Fibroblast of gingiva (primary cell): ENCODE measurements at places on chromosomes 1 and 21.
A peak's percentile ranks its signal among the peaks of the same experiment; 100 is the strongest.

GRCh38 chr21:26686278-26686677 is 113.2 kb upstream of the CYYR1 start:
- no peak for DNase-seq

DNA sequence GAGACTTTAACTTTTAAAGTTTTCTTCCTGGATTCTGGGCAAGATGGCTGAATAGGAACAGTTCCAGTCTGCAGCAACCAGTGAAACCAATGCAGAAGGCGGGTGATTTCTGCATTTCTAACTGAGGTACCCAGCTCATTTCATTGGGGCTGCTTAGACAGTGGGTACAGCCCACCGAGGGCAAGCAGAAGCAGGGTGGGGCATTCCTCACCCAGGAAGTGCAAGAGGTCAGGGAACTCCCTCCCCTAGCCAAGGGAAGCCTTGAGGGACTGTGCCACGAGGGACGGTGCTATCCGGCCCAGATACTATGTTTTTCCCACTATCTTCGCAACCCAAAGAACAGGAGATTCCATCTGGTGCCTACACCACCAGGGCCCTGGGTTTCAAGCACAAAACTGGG is 121.0 kb downstream of the VAV3 start:
- no peak for DNase-seq

DNA sequence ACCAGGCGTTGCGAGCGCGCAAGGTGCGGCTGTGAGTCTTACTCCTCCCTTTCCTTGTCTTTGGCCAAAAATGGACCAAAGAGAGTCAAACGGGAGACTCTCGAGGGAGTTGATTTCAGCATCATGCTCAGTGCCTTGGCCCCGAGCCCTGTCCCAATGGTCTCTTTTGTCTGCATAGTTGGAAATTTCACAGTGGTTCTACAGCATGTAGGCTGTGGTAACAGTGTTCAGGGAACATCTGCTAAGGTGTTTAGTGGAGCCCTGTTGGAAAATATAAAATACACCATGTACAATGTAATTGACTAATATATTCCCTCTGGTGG is 2.7 kb downstream of the CACNA1E start:
- no peak for DNase-seq

DNA sequence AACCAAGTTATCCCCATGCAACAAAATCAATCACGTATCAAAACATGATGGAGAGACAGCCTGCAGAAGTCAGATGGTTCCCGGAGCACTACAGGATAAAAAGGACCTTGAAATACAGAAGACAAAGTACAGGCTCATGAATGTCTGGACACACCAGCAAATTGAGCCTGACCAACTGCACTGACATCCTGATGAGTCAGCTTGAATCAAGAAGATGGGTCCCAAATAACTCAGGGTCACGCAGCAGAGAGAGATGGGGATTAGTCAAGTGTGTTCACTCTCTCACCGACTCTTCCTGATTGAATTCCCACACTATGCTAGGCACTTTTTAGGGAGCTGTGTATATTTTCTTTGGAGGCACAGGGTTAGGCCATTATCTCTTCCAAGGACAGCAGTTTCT is 71.1 kb upstream of the DIRAS3 start:
- peak; percentile 32 for DNase-seq

GRCh38 chr1:47262787-47263413 is 30.9 kb upstream of the TAL1 start:
- DNase-seq, result peak; percentile 19

- peak; percentile 86 for DNase-seq
Measured at GRCh38 chr21:38768471-38769063, 37.2 kb upstream of the ETS2 start.

GRCh38 chr1:214414691-214415090 is 133.7 kb downstream of the SMYD2 start:
- DNase-seq, result no peak

DNA sequence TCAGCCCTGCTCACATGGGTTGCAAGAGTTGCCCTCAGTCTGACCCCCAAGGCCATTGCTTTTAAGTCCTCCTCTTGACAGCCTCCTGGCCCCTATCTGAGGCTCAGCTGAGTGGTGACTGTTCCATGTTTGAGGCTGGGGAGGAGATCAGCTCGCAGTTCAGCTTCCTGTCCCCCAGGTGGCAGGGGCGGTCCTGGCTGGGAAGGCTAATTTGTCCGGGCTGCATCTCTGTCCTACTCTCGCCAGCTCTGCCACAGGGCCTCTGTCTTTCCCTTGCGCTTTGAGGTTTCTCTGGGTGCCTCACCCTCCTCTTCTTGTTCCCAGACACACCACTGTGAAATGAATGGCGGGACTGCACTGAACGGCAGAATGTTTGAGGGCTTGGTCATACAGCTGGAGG is 157.3 kb downstream of the KCNJ6 start:
- peak; percentile 15 for DNase-seq

DNA sequence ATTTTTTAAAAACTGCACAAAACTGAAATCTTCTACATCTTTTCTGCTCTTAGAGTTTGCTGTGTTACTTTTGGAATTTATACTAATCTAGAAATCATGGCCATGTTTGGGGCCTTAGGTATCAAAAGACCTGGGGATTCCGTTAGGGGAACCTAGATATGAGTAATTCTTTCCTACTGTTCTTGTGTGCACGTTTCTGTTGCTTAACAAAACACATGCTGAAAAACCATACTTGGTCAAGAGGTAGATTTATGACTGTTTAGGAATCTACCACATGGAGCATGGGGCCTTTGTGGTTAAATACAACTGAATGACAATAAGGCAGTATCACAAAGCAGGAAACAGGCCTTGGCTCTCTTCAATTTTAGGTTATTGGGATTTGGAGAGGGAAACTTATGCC is 291.9 kb upstream of the USP25 start:
- no peak for DNase-seq

DNA sequence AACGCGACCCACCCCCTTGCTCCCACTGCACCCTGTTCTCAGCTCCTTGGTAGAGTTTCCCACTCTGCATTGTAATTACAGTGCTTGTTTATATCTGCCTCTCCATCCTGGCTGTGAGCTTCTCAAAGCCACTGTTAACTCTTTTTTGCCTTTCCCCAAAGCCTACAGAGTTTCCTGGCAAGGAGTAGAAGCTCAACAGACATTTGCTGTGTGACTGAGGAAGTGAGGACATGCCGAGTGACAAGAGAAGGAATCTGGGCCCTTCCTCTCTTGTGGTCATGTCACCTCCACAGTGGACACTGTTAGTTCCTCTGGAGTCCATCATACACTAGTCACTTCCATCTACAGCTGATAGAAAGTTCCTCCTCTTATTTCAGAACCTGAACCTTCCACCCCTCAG is 6.1 kb upstream of the IGSF8 start:
- no peak for DNase-seq

DNA sequence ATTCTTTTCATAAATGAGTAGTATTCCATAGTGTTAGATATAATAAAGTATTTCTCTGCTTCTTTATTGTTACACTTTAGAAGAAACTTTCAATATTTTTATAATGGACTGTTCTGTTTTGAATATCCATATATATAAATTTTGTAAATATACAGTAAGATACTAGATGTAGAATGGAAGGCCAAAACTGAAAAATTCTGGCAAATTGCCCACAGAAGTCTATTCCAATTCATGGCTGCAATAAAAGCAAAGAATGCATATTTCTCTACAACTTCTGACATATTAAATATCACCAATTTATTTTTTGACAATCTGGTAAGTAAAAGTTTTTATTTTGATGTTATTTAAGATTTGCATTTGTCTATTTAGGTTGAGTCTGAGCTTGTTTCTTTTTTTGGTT is 532.5 kb downstream of the NCAM2 start:
- no peak for DNase-seq

- DNase-seq, result peak; percentile 43
Measured at GRCh38 chr1:17765444-17766411, 10.6 kb downstream of the ACTL8 start.

DNA sequence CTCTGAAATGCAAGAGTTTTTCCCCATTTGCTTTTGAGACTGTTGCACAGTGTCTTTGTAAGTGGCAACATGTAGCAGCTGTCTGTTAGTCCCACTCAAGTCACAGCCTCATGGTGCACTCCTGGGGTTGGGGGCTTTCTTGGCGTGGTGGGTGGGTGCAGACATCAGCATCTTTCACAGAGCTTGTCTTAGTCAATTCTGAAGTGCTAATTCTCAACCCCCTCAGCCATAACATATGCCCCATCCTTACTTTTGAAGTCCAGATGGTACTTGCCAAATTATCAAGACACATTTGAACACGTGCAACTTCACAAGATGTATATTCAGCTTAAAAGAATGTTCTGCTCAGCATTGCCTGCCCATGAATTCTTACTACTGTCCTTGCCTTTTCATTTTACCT is 87.1 kb downstream of the VCAM1 start:
- DNase-seq, result no peak

- peak; percentile 56 for DNase-seq
Measured at GRCh38 chr1:14996133-14997050, 157.2 kb upstream of the TMEM51 start.

GRCh38 chr1:154295408-154296235 is 23.2 kb downstream of the HAX1 start:
- DNase-seq, result no peak

GRCh38 chr21:15731243-15731613 is 1.4 kb downstream of the USP25 start:
- DNase-seq, result no peak

- DNase-seq, result no peak
Measured at GRCh38 chr1:229325853-229326487, 16.9 kb downstream of the CCSAP start.

GRCh38 chr1:1080951-1081310 is 6.8 kb upstream of the RNF223 start:
- no peak for DNase-seq

DNA sequence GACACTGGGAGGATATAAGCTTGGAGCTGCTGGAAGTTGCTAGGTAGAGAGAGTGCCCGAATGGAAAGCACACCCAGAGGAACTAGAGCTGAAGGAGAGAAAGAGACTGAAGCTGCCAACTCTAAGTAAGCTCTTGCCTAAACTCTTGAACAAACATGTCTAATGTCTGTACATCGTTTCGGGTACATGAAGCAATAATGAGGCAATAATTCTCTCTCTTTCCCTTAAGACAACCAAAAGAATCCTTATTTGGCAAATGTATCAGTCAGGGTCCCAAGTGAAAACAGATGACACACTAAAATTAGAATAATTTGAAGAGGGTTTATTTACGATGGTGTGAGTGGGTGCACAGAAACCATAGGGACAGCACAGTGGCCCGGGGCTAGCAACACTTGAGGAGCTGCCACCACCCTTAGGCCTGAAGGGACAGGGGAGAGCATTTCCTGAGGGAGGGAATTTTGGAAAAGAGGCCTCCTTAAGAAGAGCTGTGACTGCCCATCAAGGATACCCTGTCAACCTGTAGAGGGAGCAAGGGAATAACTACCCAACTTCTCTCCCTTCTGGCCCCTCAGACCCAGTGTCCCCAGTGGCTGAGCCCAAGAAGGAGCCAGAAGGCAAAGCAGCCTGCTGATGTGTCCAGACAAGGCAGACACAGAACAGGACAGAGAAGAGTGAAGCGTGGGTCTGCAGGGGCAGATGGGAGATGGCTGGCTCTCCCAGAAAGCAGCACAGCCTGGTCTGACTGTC is 36.1 kb upstream of the KHDRBS1 start:
- DNase-seq, result peak; percentile 98

GRCh38 chr1:31372751-31373055 is 173 bp downstream of the FABP3 start:
- no peak for DNase-seq

- peak; percentile 29 for DNase-seq
Measured at GRCh38 chr1:23718482-23718881, 24.8 kb upstream of the ELOA start.

- DNase-seq, result no peak
Measured at GRCh38 chr1:56566061-56566744, 13.2 kb downstream of the PLPP3 start.

DNA sequence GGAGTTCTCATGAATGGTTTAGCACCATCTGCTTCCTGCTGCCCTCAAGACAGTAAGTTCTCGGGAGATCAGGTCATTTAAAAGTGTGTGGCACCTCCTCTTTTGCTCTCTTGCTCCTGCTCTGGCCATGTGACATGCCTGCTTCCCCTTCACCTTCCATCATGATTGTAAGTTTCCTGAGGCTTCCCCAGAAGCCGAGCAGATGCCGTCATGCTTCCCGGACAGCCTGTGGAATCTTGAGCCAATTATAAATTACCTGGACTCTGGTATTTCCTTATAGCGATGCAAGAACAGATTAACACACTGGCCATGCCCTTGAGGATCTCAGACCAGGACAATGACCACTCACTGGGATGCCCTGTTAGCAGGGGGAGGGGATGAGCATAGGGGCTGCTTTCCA is 212.3 kb downstream of the MATN1 start:
- DNase-seq, result no peak

GRCh38 chr1:108644984-108645383 is 15.9 kb downstream of the HENMT1 start:
- no peak for DNase-seq
